Smooth muscle cell of the brain vasculature (primary cell): ENCODE measurements at places on chromosomes 12 and 14.
A peak's percentile ranks its signal among the peaks of the same experiment; 100 is the strongest.

- DNase-seq: no peak
Observed at GRCh38 chr12:82434392-82434911, 76.1 kb downstream of the METTL25 start.

DNA sequence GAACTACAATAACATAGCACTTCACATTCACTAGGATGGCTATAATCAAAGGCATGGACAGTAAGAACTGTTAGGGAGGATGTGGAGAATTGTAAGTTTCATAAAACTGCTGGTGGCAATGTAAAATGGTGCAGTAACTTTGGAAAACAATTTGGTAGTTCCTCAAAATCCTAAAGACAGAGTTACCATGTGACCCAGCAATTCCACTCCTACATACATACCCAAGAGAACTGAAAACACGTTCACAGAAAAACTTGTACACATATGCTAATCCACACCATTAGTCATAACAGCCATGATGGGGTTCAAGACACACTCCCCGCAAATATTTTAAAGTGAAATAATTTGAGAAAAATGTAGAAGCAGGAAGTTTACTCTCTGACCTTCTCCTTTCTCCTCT is 31.7 kb downstream of the GALC start:
- no peak for DNase-seq

- no peak for DNase-seq
Observed at GRCh38 chr14:22847661-22848341, 11.4 kb downstream of the MMP14 start.

DNA sequence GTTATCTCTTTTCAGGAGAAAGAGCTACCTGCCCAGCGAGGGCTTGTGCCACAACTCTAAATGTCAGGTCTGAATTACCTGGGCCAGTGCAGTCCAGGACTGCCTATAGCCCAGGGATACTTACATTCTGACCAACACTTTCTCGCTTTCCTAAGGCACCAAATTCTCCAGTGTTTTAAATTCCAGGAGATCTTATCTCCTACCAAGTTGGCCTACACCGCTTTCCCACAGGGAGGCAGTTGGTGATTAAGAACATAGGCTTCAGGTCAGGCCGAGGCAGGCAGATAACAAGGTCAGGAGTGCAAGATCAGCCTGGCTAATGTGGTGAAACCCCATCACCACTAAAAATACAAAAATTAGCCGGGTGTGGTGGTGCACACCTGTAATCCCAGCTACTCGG is 41.1 kb downstream of the RPS29 start:
- DNase-seq: no peak

DNA sequence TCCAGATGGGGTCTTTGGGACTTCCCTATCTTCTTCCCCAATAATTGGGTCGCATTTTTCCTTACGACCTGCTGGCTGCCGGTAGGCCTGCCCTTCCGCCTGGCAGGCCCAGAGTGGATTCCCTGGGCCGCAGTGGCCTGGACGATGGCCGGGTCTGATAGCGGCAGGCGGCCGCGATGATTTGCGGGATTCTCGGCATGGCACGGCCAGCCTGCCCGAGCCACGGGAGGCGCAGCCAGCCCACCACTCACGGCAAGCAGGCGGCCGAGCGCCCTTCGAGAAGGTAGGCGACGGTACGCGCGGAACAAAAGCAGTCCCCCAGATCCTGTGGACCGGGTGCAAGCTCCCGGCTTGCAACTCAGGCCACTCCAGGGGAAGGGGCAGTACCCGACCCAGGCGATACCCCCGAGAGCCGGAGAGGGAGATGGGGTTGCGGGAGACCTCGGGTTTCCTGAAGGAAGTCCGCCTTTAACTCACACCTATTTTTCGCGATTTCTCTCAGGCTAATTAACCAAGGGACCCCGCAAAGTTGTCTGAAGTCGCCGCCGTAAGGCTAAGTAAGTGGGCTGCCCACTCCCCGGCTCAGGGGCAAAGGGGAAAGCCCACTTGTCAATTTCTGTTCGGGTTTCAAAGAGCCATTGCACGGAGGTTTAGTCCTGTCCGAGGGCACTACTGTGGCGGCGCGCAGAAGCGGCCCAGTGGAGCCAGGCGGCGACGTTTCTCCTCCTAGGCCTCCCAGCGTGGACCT is 1.4 kb upstream of the GSC start:
- DNase-seq: no peak

DNA sequence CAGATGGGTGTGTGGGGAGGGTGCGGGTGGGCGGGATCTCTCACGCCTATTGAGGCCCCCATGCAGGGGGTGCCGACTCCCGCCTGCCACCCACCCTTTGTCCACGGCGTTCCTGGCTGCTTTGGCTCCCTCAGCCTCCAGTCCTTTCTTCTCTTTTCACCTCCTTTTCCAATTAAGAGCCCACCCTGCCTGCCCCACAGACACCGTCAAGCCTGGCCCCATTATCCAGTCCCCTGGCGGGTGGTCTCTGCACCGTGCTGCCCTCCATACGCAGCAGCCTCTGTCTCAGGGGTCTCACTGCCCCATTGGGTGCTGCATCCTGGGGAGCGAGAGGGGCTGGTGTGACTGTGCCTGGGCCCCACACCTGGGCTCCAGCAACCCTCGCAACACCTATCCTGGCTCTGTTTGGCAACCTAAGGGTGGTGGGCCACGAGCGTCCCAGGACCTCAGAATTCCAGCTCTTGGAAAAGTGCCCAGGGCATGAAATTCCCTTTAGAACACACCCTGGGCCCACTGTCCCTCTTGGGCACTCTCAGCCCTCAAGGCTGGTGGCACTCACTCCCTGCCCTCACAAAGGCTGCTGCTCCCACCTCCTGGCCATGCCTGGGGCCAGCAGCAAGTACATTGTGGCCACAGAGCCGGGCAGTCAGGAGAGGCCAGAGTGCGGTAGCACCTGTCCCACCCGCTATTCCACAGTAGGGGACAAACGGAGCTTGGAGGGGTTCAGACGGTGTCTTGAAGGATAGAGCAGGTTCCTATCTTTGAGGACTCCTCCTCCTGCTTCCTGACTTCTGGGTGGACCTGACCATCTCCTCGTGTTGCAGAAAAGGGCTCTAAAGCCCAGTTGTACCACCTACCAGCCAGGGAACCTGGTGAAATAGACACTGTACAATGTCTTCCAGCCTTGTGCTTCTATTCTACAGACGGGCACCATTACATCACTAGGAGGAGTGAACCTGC is 114.1 kb downstream of the KIF26A start:
- DNase-seq: no peak

GRCh38 chr12:22409377-22410164 is 75.1 kb upstream of the ST8SIA1 start:
- no peak for DNase-seq

GRCh38 chr14:53651096-53651740 is 305.4 kb downstream of the BMP4 start:
- no peak for DNase-seq

- DNase-seq: peak; percentile 62
Observed at GRCh38 chr14:51979088-51979709, 10.1 kb upstream of the RTRAF start.

DNA sequence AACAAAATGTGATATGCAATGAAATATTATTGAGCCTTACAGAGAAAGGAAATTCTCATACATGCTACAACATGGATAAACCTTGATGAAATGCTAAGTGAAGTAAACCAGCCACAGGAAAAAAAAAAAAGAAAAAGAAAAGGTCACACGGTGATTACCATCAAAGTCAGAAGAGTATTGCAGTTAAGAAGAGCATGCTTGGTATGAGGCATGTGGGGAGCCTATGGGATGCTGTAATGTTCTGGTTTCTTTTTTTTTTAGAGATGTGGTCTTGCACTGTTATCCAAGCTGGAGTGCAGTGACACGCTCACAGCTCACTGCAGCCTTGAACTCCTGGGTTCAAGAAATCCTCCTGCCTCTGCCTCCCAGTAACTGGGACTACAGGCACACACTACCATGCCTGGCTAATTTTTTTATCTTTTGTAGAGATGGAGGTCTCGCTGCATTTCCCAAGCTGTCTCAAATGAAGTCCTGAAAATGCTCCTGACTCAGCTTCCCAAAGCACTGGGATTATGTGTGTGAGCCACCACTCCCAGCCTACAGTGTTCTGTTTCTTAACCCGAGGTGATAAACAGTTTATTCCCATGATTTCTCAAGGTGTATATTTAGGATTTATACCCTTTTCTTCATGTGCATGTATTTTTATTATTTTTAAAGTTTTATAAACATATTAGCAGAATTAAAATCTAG is 96.2 kb downstream of the SEC23A start:
- no peak for DNase-seq

- no peak for DNase-seq
Observed at GRCh38 chr12:52344111-52344510, 22.9 kb upstream of the KRT83 start.

DNA sequence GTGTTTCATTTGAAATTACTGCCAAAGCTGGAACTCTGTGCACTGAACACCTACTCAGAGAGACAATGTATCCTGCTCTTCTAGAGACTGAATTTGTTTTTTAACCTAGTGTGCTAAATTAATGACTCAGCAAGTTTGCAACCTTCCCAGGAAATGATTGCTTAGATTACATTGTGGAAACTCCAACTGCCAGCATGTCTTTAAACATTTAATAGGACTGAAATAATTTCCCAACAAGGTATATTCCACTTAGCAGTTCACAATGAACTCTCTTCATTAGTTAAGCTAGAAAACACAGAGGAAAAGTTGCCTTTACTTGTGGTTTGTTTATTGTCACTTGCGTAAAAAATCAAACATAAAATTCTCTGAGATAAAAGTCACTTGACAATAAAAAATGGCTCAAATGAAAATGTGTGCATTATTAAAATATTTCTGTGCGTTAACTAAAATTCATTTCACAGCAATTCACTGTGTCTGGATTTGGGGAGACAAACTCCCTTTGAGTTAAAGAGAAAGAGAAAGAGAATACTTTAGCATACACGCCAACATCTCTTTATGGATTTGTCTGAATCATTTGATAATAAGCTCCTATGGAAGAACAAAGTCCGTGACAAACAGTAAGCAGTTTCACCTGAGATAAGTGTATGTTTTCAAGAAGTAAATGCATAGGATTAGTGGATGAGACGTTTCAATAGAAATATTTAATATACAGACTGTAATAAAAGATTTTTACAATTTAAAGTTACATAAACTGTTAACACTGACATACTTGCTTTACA is 284.0 kb downstream of the PRKD1 start:
- no peak for DNase-seq

DNA sequence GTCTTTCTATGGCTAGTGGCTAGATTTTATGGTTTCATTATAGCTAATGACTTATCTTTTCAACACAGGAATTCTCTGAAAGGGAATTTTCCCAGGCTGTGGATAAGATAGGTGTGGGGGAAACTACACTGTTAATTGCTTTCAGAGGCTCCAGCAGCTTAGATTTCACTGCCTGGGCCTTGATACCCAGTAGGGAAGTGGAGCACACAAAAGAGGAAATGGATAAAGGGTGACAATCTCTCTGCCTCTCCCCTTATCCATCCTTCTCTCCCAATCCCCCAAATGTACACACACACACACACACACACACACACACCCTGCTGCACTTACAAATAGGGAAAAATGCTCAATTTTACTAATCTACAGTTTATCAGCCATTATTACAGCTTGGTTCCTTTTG is 19.1 kb downstream of the SIX4 start:
- DNase-seq: no peak

GRCh38 chr12:53450936-53451335 is 966 bp upstream of the PCBP2 start:
- no peak for DNase-seq

DNA sequence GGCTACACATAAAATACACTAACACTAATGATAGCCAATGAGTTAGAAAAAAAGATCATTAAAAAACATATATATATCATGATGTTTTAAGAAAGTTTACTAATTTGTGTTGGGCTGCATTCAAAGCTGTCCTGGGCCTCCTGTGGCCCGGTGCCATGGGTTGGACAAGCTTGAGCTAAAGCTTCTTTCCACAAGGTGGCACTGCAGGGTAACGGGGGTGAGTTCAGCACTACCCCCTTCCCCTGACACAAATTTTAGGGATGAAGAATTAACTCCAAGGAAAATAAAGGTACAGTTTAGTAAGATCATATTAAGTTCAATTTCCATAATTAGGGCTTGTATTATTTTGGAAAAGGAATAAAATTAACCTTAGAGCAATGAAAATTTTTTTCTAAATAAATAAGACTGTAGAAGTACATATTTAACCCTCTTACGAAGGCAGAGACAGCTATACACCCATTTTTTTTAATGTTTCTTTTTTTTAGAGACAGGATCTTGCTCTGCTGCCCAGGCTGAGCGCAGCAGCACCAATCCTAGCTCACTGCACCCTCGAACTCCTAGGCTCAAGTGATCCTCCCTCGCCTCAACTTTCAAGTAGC is 38.9 kb downstream of the PPP1R13B start:
- peak; percentile 18 for DNase-seq
